ENCODE measurements at places on chromosomes 16 and 17. TPM values are rescaled to one million over a fixed set of nuclear protein-coding genes. Genes with fewer than 3 reads are reported as not detected.
A peak's percentile ranks its signal among the peaks of the same experiment; 100 is the strongest.

AFMID gene
- total RNA-seq, result 45.1 TPM

GRCh38 chr16:77009453-77009852 is 181.5 kb upstream of the MON1B start:
- no peak for DNase-seq

DNA sequence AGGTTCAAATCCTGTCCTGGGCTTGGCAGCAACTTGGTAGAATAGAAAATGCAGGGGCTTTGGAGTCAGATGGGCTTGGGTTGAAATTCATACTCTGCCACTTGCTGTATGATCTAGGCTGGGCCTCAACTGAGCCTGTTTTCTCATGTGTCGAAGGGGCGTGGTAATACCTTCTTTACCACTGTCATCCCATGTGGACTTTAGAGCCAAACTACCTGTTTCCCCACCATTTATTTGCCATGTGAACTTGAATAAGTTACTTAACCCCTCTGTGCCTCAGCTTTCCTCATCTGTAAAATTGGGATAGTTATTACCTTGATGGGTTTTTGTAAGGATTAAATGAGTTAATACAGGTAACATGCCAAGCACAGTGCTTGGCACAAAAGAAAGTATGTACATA is 106.0 kb downstream of the COPRS start:
- no peak for DNase-seq

TLCD2 gene
- 0.97 TPM for total RNA-seq

PYCARD gene
- 118 TPM for total RNA-seq

GRCh38 chr16:75292691-75293090 is 41.3 kb upstream of the BCAR1 start:
- DNase-seq, result no peak

MT4 gene
- not detected for total RNA-seq

DNA sequence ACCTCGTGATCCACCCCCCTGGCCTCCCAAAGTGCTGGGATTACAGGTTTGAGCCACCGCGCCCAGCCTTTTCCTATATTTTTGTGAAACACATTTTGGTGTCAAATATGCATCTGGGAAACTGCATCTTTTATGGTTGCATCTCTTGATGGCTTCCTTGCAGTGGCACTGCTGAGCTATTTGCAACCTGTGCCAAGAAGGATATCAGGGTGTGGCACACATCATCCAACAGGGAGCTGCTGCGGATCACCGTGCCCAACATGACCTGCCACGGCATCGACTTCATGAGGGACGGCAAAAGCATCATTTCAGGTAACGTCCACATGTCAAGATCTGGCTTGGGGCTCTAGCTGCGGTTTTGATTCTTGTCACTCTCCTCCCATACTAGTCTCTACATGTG is 16.8 kb upstream of the USP43 start:
- peak; percentile 11 for DNase-seq

DNA sequence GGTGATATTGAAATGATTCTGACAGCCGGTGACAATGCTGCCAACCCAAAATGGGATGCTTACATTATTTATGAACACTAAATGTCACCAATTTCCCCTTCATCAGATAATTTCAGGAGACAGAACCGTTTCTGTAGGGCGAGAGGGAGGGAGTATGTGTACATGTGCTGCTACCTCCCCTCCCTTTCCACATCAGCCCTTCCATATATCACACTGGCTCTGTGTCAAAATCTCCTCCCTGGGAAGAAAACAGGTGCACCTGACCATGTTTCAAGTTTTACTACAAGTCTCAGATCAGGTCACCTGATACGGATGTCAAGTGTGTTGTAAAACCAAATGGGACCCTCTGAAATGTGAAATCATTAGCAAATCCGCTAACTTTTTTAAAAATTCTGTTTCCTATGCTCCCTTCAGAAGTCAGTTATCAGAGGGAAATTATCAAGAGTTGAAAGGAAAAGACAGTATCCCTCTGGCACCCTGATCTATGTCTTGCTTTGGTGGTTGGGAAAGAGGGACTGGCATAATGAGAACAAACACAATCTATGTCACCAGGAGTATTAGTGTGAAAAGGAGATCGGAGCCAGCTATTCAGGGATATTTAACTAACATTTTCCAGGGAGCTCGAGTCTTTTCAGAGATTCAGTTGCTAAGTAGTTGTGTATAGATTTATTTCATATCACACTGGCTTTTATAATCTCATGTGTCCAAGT is 1002.3 kb upstream of the CDH8 start:
- DNase-seq, result no peak

- DNase-seq, result no peak
These were observed 100.6 kb downstream of the STXBP4 start for GRCh38 chr17:55068862-55069811.

RUNDC3A gene
- total RNA-seq, result 0.36 TPM

DNA sequence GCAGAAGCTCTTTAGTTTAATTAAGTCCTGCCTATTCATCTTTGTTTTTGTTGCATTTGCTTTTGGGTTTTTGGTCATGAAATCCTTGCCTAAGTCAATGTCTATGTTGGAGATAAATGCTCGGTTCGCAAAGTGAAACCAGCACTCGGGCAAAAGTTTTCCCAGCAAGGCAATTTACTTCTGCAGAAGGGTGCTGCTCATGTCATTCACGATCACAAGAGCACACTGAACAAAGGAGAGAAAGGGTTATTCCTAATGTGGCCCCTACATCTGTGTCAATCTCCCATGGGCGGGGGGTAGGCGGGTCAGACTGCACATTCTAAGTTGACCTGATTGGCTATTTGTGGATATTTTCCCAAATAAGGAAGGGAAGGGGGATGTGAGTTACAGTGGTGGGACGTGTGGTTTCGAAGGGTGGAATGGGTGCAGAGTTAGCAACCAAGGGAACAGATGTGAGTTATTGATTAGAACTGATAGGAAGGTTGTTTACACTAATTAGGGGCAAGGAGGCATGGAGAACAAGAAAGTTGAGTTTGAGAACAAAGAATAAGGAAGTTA is 23.0 kb downstream of the ATF7IP2 start:
- DNase-seq, result no peak

RAC3 gene
- 71.3 TPM for total RNA-seq

Data from HT-29 (cell line).